A172 (cell line): ENCODE measurements at places on chromosomes 2 and 18.
A peak's percentile ranks its signal among the peaks of the same experiment; 100 is the strongest.

DNA sequence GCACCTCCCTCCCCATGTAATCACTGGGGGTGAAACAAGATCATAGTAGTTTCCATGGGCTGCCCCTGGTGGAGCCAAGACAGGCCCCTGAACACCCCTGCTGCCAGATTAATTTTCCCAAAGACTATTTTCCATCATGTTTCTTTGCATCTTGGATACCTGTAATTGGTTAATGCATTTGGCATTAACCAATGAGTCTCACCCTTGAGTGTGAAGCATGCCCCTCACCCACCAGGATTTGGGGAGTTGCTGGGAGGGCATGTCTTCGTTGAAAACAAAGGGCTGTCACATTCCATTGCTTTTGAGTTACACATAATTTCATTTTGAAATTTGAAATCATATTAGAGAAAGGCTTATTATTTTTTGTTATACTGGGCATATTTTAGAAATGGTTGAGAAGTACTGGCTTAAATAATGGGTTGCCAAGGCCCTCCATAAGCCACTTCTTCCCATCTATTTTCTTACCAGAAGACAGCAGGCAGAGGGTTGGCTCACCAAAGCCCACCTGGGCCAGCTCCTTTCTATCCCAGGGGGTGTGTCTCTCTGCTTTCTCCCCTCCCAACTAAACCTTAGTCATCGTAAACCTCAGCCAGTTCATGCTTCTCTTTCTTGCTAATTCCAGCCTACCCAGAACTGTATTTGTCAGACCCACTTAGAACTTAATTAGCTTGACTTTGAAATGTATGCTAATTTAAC is 51.8 kb downstream of the ATIC start:
- DNase-seq: no peak

DNA sequence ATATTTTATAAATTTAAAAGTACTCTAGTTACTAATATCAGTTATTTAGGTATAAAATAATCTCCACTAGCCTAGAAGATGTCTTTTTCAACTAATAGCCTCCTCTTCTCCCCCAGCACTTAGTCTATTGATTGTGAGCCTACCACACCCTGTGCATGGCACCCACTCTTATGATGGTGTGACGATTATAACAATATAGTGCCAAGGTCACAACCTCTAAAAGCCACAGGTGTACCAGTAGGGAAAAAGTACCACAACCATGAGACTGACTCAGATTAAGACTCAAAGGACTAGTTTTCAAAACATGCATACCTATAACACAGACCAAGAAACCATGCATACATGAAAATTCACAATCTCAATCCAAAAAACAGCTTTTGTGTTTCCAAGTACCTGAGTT is 27.6 kb downstream of the THADA start:
- DNase-seq: no peak

DNA sequence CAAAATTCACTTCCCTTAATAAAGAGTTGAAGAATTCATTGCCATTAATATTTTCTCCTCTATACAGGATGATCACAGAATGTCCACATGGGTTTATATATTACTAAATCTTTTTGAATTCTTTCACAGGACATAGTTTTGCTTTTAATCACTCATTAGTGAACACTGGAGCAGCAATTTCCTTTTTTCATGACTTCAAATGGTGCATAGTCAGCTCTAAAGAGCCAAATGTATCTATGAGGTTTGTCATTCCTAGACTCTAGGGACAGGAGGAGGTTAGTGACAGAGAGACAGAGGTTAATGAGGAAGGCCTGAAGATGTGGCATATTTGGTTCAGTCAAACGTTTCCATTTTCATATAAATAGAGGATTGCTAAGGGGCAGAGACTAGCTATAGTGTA is 111.8 kb downstream of the FSHR start:
- DNase-seq: no peak

DNA sequence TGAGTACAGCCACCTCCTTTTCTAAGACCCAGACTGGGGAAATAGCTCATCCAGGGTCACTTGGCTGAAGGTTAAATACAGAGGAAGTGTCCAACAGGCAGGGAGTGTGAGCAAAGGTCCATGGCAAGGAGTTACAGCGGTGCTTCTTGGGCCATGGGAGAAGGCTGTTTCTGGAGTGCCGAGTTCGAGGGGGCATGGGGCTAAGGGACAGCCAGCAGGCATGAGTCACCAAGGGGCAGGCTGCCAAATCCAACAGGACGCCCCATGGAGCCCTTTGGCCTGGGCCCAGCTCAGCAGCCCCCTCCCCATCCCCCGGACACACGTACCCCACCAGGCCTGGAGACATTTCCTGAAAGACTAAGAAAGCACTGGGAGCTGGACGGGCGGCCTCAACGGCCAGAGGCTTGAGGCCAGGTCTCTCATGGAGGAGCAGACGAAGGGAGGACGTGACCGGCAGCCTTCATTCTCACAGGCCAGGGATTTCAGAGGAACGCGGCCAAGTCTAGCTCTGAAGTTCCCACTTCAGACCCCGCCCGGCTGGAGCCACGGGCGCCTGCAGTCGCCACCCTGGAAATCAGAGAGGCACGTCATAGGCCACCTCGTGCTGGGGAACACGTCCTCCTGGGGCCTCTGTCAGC is 160.4 kb downstream of the SMAD7 start:
- no peak for DNase-seq

- DNase-seq: no peak
These were observed 56.2 kb downstream of the GFPT1 start for GRCh38 chr2:69330781-69331180.

DNA sequence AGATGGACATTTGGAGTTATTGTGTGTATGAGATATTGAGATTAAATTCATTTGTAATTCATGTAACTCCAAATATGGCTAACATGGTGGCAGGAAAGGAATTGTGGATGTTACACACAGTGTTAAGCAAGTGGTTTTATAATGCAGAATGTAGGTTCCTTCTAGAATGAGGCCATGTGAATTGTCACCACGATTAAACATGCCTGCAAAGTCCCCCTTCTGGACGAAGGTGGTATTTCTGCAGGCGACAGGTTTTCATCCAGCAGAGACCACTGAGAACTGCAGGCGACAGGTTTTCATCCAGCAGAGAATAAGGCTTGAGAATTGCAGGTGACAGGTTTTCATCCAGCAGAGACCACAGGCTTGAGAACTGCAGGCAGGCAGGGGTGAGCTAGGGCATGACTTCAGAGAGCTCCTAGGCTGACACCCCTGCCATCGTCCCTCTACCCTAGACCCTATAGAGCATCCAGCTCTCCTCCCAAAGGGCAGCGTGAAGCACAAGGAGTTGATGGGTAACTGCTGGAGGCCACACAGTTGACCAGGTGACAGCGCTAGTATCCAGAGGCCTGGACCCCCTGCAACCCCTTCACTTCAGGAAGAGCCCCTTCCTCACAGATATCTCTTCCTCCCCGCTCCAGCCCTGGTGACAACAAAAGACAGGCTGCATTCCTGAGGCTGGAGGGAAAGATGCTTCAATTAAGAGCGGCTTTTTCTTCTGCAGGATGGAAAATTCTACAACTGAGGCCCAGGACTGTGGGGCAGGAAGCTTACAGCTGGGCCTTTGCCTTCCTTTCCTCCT is 175.8 kb downstream of the LOXHD1 start:
- DNase-seq: peak; percentile 5

- peak; percentile 37 for DNase-seq
These were observed 925 bp downstream of the SOS1 start for GRCh38 chr2:39119732-39120520.

DNA sequence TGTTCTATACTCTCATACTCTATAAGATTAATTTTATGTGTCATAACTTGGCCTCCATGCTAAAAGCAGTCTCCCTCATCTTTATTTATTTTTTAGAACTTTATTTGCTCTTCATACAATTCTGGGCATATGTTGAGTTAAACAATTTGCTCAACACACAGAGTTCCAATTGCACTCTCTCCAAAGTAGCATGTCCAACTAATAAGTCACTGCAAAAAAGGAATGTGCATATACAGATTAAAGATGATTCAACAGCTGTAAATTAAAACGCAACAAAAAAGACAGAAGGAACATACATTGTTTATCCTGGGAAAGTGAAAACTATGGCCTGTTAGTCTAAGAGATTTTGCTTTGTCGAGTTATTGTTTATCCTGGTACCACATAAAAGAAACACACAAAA is 277.7 kb upstream of the ACVR2A start:
- DNase-seq: no peak

- DNase-seq: no peak
These were observed 9.4 kb downstream of the CHST10 start for GRCh38 chr2:100408104-100408503.

- no peak for DNase-seq
These were observed 223.1 kb downstream of the PHLPP1 start for GRCh38 chr18:62938487-62938886.

DNA sequence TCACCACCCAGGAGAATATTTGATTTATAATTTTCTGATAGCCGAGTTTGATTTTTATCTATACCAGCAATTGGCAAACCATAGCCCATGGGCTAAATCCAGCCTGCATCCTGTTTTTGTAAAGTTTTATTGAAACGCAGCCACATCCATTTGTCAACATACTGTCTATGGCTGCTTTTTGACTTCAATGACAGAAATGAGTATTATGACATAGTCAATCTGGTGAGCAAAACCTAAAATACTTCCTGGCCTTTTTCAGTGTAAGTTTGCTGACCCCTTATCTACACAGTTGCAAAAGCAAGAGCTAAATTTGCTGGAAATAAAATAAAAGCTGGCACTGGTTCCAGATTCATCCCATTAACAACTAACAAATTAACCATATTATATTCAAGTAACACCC is 79.8 kb upstream of the SLC25A52 start:
- DNase-seq: no peak

DNA sequence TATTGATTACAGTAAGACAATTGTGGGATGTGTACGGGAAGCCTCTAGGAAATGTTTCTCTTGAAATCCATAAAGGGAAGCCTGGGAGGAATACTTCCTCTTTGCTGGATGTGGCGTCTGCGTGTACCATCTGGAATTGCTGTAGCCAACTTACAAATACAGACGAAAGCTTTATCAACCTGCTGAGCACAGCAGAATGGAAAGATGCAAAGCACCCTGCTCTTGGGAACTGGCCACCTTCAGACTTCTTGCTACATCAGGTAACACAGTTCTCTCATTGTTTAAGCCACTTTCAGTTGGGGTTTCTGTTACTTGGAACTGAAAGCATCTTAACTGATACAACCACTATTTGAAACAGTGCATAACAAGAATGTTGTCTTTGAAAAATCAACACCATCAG is 213.8 kb downstream of the HRH4 start:
- no peak for DNase-seq

GRCh38 chr18:76602191-76602590 is 107.1 kb upstream of the ZNF516 start:
- no peak for DNase-seq

GRCh38 chr2:45591073-45591472 is 20.0 kb downstream of the SRBD1 start:
- peak; percentile 61 for DNase-seq

GRCh38 chr2:121080013-121080772 is 204.8 kb downstream of the TFCP2L1 start:
- DNase-seq: peak; percentile 49

DNA sequence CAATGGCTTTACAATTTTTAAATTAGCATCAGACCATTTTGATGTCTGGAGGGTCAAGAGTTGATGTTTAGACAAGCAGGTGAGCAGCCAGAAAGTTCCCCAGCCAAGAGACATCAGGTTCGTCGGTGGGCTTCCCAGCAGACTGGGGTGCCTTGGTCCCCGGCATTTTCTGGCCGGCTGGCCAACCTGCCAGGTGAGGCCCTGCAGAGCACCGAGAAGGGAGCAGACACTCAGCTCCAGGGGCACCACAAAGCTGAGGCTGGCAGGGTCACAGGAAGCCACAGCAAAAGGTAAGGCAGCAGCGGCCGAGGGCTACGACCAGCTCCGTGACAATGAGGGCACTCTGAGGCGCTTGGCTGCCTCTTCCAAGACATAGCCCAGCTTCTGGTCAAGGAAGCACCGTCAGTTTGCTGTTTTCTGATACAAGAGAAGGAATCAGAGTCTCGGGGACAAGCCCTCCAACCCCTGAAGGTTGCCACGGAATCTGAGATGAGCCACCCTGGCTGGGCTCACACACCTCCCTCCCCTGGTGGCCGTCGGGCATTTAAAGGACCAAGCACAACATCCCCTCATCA is 229.0 kb downstream of the MGAT5 start:
- no peak for DNase-seq

DNA sequence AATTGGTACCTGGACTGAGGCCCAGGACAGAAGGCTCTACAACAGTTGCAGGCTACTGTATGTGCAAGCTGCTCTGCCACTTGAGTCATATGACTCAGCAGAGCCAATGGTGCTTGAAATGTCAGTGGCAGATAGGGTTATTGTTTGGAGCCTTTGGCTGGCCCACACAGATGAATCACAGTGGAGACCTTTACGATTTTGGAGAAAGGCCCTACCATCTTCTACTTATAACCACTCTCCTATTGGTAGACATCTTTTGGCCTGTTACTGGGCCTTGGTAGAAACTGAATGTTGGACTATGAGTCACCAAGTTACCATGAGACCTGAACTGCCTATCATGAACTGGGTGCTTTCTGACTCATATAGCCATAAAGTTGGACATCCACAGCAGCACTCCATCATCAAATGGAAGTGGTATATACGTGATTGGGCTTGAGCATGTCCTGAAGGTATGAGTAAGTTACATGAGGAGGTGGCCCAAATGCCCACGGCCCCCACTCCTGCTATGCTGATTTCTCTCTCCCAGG is 88.9 kb upstream of the NRXN1 start:
- DNase-seq: peak; percentile 73

DNA sequence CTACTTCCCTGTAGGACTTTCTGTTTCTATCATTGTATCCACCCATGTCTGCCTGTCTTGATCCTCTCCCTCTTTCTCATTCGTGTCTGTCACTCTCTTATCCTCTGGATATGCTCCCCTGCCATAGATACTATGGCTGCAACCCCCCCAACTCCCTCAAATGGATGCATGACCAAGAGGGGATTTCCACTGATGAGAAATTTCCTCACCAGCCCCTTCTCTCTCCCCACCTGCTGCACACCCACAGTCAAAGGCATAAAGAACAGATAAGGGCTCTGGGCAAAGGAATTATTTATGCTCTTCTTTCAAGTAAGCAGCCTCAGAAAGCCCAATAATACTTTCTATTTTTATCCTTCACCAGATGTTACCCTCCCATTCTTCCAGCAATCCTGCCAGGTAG is 121.3 kb downstream of the FOXI3 start:
- no peak for DNase-seq

GRCh38 chr2:168589236-168590211 is 133.5 kb downstream of the CERS6 start:
- DNase-seq: no peak

DNA sequence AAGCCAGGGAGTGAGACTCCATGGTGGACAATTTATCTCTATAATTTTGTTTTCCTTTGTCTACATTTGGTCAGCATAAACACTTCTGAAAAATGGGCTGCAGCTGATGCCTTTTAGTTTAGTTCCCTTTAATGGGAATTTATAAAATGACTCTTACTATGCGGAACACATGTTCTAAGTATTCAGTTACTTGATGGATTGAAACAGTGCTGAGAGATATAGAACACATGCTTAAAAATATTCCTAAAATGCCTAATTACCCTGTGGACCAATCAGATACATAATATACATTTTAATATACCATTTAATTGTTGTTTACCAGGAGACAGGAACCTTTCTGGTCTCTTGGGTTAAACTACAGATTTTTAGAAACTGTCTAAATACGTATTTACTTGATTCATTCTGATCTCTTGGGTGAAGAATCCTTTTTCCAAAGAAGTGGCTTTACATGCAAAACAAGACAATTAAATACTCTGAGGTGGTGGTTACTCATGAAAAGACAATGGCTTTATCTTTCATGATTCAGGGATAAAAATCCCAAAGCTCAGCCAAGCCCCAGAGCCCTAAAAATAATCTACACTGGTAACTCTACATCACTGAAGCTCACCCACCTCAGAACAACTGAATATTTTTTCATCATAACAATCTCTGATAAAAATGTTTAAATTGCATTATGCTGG is 128.1 kb upstream of the SERTAD2 start:
- DNase-seq: peak; percentile 73
